ENCODE measurements at places on chromosomes 13 and 19.

DNA sequence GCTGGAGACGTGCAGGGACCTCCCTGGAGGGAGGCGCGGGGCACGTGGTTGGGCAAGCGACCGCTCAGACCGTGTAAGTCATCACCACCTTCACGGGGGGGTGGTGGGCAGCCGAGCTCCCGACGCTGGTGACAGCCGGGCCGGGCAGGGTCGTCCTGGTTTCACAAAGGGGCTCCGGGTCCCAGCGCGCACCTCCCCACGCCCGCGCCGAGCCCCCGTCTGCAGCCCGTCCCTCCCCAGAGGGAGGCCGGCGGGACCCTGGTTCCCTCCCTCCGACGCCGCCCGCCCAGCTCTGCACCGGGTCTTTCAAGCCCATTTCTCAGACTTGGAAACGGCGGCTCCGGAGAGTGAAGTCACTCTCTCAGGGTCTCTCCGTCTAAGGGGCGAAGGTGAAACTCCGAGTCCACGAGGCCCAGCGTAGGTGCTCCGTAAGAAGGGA is 729 bp upstream of the ARID3A start:
- peak; percentile 74 for DNase-seq

- DNase-seq, result no peak
Measured at GRCh38 chr19:14467816-14468215, 7.3 kb downstream of the PTGER1 start.

DNA sequence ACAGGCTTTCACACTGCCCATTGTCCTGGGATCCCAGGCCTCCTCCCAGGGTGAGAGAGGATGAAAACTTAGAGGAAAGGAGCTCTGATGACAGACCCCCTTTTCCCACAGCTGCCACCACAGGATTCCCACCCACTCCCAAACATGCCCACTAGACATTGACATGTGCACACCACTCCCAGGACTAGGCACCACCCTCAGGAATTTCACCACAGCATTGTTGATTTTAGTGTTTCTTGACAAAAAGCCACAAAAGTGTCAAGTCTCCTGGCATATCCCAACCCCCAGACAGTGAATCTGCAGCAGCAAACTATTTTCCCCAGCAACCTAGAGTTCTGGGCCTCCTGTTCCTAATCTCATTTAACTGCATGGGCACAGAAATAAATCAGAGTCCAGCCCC is 10.1 kb downstream of the ZNF714 start:
- no peak for DNase-seq

DNA sequence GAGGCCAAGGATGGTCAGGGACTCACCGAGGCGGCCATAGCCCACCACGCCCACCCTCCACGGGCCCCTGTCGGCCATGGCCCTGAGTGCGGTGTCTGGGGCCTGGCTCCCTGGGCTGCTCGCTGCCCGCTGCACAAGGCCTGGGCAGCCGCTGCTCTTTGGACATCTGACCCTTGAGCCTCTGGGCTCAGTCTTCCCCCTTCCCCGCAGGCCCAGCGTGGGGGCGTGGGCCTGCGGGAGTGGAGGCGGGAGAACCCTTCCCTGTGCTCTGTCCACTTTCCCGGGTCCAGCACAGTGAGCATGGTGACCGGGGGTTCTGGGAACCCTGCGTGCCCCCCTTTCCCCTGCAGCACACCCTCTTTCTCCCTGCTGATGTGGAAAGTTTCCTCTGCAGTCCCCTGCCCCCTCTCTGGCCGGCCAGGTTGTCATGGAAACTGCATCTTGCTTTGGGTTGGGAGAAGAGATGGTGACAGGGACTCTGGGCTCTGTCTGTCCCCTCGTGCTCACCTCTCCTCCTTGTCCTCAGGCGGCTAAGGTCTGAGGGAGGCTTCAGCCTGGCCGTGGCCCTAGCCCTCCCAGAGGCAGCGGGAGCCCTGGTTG is at the start of gene ASPDH:
Gene ASPDH, minus strand, starts transcription at position 168 of the 600 bp plus-strand sequence. Its CDS starts 90 bp downstream, at position 78.
- DNase-seq, result no peak

GRCh38 chr19:28542394-28543243 is 670.3 kb downstream of the UQCRFS1 start:
- no peak for DNase-seq

DNA sequence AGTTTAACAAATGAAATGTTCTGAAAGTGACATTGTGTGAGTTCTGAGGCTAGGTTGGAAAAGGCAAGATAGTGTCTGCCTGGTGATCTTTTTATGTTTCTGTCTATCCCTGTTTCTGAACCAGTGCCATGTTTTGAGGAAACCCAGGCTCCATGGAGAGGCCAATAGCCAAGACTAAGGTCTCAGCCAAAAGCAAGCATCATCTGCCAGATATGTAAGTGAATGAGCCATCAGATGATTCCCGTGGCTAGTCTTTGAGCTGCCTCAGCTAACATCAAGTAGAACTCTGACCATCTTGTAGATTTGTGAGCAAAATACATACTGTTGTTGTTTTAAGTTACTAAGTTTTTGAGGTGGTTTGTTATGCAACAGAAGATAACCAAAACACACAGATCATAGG is 19.6 kb upstream of the CCNA1 start:
- DNase-seq, result no peak

- no peak for DNase-seq
Measured at GRCh38 chr19:4173479-4174212, 8.7 kb downstream of the SIRT6 start.

DNA sequence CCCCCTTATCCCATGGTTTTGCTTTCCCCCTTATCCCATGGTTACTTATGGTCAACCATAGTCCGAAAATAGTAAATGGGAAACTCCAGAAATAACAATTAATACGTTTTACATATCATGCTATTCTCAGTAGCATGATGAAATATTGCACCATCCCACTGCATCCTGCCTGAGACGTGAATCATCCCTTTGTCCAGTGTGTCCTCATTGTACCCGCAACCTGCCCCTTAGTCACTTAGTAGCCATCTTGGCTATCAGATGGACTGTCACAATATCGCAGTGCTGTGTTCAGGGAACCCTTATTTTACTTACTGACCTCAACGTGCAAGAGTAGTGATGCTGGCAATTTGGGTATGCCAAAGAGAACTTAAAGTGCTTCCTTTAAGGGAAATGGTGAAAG is 10.5 kb upstream of the NBEA start:
- no peak for DNase-seq

DNA sequence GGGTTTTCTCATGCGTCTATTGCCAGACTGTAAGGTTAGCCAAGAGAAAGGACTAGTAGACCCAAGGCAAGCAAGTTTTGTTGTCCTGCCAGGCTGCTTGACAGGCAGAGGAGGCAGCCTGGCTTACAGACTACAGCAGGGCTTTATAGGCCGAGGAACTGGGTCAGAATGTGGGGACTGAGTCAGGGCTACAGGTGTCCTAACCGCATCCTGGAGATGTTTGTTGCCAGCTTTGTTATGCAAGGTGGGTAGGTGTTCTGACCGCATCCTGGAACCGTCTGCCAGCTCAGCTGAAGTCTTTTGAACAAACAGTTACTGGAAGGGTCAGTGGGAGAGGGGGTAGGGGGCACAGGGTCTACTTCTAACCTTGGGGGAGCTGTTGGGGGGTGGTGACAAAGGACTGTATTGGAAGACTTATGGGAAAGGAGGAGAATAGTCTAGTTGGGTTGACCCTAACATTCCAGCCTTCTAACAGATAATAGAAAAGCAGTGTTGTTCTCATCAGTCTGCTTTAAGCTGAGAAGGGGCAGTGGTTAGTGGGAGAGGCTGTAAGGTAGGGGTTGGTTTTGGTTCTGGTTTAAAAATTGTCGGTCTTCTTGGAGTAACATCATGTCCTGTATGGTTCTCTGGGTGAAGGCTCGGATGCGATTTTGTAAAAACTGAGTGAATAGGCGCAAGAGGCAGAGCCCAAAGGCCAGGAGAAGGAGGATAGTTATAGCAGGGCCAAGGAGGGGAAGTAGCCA is 913.8 kb upstream of the SLITRK5 start:
- no peak for DNase-seq

GRCh38 chr13:51305271-51305967 is 34.1 kb upstream of the SERPINE3 start:
- DNase-seq, result no peak

GRCh38 chr13:30141775-30142485 is 165.4 kb downstream of the KATNAL1 start:
- DNase-seq, result no peak

DNA sequence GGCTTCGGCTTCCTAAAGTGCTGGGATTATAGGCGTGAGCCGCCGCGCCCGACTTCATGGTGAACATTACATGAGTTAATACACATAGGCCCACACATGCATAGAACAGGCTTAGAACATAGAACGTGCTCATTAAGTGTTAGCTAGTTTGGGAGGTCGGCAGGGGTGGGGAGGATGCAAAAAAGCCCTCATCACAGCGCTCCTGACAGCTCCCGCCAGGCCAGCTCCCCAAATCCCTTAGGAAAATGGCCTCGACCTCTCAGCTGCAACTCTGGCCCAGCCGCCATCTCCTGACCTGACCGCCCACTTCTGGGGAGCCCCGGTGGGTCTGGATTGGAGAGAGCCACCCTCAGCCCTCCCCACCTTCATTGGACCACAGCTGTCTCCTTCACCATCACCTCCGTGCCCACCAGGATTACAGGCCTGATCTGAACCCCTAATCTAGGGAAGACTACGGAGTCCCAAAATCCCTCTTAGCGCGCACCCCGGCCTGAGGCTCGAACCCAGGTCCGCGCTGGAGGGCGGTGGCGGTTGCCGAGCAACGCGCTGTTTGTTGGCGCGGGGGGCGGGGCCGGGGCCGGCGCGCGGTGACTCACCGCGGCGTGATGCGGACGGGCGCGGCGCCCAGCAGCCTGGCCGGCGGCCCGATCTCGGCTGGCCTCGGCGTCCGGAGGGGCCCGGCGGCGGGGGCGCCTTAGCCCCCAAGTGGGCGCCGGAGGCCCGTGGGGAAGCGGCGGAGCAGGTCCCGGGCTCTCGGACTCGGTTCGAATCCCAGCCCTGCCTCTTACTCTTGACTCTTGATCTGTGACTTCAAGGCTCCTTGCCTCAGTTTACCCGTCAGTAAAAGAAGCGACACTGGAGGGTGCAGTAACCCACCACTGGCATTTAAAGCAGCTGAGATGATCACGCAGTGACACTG is 26.7 kb upstream of the NANOS3 start:
- DNase-seq, result peak; percentile 68

DNA sequence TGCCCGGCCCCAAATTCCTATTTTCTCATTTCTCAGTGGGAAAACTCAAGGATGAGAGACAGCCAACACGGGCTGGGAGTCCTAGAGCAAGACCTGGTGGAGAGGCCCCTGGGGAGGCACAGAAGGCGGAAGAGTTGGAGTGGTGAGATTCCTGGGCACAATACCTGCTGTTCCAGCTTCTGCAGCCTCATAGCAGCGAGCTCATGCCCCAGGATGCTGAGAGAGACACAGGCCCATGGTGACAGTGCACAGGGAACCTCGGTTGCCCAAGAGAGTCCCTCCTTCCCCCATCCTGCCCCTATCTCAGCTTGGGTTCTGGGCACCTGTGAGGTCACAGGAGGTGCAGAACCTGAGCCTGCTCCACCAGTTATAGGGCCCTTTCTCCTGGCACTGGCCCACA is 1.4 kb downstream of the TULP2 start:
- DNase-seq, result no peak

- no peak for DNase-seq
Measured at GRCh38 chr13:43475140-43475539, 311.6 kb downstream of the ENOX1 start.

DNA sequence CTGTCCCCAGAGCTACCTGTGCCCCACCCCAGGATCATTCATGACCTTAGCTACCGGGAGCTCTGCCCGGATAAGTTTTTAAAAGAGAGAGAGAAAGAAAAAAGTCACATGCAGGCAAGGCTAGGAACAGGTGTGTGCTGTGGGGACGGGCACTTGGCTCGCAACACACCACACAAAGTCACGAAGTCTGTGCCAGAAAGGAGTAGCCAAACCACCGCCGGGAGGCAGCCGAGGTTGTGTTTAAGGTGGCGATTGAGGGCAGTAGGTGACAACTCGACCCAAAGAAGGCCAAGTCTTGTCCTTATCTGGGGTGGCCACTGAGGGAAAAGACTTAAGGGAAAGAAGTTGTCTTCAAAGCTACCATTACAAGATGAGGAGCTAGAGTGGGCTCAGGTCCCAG is 4.6 kb upstream of the TSHZ3 start:
- no peak for DNase-seq

- DNase-seq, result no peak
Measured at GRCh38 chr19:46913198-46913851, 52.5 kb downstream of the ARHGAP35 start.

- DNase-seq, result no peak
Measured at GRCh38 chr19:38741670-38742069, 2.6 kb downstream of the CAPN12 start.

DNA sequence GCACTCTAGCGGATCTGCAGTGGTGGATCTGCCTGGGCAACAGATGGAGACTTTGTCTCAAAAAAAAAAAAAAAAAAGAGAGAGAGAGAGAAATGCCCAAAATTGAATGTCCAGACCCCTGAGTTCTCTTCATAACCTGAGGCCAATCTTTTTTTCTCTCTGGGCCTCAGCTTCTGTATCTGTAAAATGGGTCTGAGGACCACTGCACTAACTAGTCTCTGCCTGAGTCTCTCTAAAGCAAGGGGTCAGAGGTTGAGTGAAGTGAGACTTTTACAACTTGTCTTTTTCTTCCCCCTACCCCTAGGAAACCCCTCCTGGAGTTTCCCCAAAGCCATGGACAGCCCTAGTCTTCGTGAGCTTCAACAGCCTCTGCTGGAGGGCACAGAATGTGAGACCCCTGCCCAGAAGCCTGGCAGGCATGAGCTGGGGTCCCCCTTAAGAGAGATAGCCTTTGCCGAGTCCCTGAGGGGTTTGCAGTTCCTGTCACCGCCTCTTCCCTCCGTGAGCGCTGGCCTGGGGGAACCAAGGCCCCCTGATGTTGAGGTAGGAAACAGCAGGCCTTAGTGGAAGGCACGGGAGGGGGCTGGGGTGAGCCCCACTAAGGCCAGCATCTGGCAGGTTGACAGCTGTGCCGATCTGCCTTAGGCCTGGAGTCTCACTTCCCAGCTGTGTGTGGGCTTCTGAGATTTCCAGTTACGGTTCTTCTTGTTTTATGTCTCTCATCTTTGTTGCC is 1.8 kb downstream of the TMEM91 start:
- DNase-seq, result no peak

- no peak for DNase-seq
Measured at GRCh38 chr19:16343156-16343555, 18.5 kb downstream of the KLF2 start.

Data from NCI-H1105 (cell line).